ENCODE measurements at places on chromosomes 4 and X.

DNA sequence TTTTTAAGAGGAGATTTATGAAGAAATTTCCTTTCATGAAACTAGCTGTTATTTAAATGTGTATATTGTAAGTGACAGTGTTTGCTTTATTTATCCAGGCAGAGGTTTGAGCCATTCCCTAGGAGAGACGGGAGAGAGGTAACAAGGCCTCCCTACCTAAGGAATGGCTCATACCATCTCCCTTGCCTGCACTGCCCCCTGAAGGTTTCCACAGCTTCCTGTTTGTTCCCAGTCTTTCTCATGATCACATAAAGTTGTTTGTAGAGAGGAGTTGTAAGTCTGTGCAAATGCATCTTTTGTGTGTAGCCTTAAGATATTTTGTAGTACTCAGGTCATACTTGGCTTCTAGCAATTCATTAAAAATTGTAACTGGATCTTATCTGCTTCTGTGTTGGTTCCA lies 1504.5 kb upstream of the PCDH10 start:
- no peak for DNase-seq

GRCh38 chrX:22343192-22343591 lies 70.5 kb downstream of the CBLL2 start:
- no peak for DNase-seq

DNA sequence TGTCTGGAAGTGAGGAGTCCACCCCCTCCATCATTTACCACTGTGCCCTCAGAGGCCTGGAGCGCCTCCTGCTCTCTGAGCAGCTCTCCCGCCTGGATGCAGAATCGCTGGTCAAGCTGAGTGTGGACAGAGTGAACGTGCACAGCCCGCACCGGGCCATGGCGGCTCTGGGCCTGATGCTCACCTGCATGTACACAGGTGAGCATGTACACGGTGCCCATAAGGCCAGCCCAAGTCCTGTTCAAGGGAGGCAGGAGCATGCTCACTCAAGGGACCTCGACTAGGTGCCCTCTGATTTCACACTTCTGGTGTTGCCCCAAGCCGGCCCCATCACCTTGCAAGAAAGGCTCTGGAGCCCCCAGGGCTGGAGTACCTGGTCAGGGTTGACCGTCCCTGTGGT lies 13.4 kb upstream of the MSANTD1 start:
- no peak for DNase-seq

DNA sequence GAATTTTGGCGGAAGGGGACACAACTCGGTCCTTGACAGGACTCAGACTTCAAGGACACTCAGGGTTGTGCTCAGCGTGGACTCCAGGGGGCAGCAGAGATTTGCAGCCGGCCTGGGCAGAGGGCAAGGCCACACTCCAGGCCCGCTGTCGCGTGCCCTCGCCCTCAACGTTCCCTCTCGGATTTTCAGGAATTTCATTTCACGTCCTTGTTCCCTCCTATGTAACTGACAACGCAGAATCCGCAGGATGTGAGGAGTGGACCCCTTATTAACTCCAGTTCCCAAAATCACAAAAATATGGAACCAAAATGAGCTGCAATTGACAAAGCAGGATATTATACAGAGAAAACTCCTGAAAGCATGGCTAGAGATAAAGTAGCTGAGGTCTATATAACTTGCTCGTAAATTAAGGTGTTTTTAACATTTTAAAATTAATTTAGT lies 21.0 kb upstream of the DCTD start:
- peak; percentile 71 for DNase-seq

DNA sequence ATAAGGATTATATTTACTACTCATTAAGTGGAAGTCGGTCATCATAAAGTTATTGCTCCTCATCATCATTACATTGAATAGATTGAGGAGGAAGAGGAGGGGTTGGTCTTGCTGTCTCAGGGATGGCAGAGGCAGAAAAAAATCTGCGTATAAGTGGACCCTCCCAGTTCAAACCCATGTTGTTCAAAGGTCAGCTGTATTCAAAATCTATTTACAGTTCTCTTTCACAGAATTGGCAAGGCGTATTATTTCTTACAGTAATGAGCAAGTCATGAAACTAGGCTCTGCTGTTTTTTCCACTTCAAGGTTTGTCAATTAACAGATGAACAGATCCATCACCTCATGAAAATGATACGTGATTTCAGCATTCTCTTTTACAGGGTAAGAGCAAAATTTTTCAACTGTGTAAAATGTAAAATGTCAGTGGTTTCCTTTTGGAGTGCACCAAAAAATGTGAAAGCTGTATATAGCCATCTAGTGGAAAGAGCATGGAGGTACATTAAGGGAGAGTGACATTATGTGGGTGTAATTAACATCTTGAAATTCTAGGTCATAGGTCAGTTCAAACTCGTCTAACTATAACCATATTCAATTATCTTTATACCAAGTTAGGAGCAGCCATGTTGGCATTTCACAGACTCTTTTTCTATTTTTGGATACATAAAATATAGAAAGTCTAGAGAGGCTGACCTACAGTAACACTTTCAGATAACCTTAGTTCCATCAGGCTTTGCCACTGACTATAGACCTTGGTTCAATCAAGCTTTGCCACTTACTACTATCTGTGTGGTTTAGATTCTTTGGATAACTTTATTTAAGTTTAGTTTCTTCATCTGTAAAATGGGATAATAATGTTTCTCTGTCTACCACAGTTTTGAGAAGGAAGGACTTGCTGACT lies 30.1 kb downstream of the NEIL3 start:
- DNase-seq: peak; percentile 70

- DNase-seq: no peak
Measured at GRCh38 chrX:136199365-136199764, 51.8 kb downstream of the MAP7D3 start.

DNA sequence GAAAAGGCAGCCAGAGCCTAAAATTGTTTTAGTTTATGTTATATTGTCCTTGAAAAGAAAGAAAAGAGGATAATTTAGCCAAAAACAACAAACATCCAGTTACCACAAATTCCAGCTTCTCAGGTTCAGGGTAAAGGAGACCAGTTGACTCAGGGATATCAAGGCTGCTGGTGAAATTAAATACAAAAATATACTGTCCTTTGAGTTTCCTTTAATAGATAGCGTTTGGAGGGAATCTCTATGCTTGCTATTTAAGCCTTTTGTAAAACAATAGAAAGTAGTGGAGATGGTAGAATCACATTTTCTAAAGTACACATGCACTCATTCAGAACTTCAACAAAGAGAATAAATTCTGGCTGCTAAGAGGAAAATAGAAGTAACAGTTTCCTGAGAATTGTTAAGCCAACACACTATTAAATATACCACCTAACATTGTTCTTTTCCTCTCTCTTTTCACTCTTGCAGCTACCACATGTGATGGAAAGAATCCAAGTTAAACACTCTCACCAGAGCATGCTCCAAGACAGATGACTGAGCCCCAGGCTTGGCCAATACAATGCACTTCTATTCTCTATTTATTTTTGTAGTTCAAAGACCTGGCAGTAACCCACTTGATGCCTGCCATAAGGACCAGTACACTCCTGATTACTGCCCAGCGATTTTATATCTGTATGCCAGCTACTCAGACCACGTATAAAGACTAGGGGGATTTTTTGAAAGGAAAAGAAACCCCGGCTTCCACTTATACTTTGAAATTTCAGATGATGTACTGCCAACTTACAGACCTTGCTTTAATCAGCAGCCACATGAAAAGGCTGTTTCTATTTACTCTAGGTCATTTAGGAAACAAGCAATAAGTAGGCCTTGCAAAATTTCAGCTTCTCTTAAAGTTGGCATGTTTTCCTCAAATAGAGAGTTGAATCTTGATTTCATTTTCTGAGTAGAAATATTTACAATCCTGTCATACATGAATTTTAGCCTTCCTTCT lies 756.9 kb downstream of the FAT4 start:
- no peak for DNase-seq

DNA sequence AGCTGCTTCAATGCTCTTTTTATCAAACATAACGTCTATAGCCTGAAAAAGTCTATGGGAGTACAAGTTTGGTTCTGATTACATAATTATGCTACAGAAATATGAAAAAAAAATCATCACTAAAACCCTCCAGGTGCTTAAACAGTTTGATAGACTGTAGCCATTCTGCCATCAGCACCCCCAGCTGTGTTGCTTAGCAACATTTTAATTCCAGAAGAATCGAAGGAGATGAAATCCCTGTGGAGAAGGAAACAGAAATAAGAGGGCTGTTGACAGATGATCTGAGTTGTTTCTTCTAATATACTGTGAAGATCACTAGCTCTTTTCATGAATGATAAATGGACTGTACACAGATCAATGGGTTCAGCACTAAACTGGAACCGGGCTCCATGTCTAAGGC lies 402.8 kb downstream of the AFF2 start:
- DNase-seq: no peak

DNA sequence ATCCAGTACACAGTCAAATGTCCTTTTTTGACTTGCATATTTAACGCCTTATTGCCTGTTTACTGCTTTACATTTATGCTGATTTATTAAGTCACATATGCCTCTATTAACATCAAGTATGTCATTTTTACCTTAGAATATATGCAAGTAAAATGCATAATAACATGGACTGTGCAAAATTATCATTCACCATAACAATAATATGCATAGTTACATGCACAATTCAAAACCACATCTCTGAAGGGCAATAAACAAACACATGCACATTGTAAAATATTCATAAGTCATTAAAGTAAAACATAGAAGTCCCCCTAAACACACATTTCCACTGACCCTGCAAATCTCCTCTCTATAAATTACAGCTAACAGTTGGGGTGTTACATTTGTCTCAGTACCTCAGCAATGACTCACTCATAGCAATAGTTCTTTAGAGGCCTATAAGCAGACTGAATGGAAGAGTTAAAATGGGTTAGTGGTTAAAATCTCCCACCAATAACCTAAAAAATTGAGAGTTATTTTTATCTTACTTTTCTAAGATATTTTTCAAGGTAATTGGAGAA lies 61.1 kb downstream of the ADAMTS3 start:
- DNase-seq: no peak

GRCh38 chr4:107423677-107424405 lies 296.2 kb downstream of the PAPSS1 start:
- DNase-seq: no peak

- DNase-seq: peak; percentile 9
Measured at GRCh38 chr4:118807659-118808058, 28.3 kb downstream of the SEC24D start.

GRCh38 chr4:119008761-119009160 lies 120.1 kb downstream of the SYNPO2 start:
- no peak for DNase-seq

DNA sequence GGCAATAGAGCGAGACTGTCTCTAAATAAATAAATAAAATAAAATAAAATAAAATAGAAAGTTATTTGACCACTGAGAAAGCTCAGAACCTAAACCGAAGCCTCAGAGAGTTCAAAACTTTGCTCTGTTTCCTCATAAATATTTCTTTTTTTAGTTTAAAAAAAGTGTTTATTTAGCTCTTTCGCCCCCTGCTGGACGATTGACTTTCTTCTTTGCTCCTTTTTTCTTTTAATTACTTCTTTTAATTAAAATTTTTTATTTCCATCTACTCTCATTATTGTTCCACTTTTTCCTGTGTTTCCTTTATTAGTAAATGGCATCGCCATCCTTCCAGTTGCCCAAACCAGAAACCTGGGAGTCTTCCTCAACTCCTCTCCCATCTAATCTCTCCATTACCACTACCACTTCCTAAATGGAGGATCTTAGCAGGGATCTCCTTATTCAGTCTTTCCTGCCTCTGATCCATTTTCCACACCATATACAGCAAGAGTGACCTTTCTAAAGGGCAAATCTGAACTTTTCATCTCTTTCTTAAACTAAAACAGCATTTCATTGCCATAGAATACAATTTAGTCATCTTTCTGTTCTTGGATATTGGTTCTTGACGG lies 728 bp upstream of the IL13RA2 start:
- peak; percentile 34 for DNase-seq

DNA sequence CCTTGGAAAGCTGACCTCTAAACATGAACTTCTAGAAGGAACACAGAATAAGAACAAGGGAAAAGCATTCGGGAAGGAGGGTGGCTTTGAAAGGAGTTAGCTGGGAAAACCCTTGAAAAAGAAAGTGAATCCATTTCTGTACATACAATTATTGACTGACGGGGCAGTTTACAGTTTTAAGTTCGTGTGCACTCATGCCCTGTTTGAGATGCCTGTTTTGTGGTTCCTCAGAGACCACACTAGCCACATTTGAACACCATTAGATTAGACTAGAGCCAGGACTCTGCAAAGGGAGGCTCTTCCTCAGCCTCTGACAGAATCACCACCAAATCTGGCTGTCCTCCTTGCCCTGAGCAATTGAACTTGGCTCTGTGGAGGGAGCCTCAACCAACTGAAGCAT lies 158.3 kb downstream of the PALLD start:
- peak; percentile 54 for DNase-seq

- peak; percentile 4 for DNase-seq
Measured at GRCh38 chr4:110970642-110971041, 347.8 kb upstream of the PITX2 start.

GRCh38 chr4:156609421-156609820 lies 362.2 kb downstream of the PDGFC start:
- DNase-seq: no peak
